Iris pigment epithelial cell (primary cell): ENCODE measurements at places on chromosomes 5 and 9.

DNA sequence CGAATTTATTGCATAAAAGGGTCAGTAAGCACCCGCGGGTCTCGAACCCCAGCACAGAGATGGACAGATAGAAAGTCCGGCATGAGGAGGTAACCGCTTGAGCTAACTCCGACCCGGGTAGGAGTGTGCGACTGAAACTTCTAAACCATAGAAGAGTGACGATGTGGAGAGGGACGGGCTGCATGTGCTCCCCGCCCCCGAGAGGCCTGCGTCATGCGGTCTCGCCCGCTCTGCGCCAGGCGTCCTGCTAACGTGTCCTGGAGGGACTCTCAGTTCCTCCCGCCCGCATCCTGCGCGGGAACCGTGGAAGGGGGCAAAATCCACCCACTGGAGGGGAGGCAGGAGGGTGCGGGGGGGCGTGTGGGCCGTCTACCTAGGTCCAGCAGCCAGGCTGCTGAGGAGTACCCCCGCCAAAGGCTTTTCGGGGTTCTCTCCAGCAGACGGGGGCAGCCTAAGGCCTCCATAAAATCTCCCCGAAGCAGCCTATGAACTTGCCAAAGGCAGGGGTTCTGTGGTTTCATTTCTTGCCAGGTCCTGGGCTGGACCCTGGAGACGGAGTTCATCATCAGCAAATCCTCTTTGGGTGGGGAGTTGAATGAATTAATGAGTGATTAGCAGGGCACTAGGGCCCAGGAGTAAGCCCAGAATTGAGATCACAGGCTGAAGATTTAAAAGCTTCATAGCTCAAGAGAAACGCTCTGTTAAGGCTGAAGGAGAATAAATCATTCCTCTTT is 51.9 kb downstream of the TGFBI start:
- DNase-seq: peak; percentile 86

GRCh38 chr5:54602475-54602874 is 84.9 kb downstream of the SNX18 start:
- DNase-seq: no peak

DNA sequence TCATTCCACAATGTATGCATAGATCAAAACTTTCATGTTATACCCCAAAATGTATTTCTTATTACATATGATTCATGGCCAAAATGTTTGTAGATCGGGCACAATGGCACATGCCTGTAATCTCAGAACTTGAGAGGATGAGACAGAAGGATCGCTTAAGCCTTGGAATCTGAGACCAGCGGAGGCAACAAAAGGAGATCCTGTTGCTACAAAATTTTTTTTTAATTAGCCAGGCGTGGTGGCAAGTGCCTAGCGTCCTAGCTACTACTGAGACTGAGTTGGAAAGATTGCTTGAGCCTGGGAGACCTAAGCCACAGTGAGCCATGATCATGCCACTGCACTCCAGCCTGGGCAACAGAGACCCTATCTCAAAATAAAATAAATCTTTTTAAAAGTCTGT is 89.9 kb downstream of the MAPKAP1 start:
- DNase-seq: no peak

DNA sequence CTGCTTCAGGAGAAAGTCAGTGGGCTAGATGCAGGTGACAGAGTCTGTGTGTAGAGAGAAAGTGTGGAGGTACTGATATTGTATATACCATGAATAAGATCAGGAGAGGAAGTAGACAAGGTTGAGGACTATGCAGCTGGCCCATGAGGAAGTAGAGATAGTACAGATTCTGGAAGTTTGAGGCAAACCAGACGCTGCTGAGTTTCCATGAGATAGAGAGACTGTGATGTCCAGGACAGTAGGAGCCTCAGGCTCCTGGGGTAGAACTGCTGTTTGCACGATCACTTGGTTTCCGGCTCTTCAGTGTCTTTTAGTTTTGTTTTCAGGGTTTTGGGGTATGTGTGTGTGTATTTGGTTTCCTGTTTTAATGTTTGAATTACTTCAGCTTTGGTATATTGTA is 13.6 kb downstream of the OTULINL start:
- DNase-seq: no peak

DNA sequence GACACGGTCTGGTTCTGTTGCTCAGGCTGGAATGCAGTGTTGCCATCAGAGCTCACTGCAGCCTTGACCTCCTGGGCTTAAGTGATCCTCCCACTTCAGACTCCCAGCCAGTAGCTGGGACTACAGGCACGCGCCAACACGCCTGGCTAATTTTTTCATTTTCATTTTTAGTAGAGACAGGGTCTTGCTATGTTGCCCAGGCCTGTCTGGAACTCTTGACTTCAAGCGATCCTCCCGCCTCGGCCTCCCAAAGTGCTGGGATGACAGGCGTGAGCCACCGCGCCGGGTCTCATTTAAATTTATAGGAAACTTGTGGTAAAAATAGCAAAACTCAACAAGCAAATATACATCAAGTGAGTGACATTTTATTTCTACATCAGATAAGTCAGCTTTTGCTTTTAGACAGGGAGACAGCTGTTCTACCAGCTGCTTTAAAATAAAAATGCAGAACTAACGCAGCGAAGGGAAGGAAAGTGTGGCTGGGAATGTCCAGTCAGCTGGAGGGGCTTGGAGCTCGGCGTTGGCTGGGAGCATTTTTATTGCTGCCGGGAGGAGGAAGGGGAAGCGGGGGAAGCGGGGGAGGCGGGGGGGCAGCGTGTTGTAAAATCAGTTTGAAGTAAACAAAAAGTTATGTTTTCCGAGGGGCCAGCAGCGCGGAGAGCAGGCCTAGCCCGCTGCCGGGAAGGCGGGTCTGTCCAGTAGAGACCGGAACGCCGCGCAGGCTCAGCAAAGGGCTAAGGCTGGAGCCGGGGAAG is 707 bp upstream of the ZFYVE16 start:
- peak; percentile 28 for DNase-seq

- DNase-seq: no peak
These were observed 484.7 kb downstream of the ELAVL2 start for GRCh38 chr9:23341346-23341745.

GRCh38 chr5:159905496-159905895 is 10.8 kb upstream of the ADRA1B start:
- peak; percentile 91 for DNase-seq

DNA sequence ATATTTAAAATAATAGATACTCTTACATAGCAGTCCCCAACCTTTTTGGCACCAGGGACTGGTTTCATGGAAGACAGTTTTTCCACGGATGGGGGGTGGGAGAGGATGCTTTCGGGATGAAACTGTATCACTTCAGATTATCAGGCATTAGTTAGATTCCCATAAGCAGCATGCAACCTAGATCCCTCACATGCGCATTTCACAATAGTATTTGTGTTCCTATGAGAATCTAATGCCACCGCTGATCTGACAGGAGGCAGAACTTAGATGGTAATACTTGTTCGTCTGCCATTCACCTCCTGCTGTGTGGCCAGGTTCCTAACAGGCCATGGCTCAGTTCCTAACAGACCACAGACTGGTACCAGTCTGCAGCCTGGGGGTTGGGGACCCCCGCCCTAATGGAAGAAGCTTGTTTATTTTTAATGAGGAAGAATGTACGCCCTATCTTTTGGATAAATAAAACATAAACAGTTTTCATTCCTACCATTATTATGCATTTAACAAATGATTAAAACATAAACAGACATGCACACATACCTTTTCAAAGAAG is 187.7 kb downstream of the ZSWIM6 start:
- peak; percentile 27 for DNase-seq

DNA sequence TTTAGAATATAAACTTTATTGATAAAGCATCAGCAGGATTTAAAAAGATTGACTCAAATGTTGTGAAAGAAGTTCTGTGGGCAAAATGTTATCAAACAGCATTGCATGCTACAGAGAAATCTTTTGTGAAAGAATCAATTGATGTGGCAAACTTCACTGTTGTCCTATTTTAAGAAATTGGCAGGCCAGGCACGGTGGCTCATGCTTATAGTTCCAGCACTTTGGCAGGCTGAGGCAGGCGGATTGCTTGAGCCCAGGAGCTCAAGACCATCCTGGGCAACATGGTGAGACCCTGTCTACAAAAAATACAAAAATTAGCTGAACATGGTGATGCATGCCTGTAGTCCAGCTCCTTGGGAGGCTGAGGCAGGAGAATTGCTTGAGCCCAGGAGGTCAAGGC is 17.4 kb downstream of the ZBTB43 start:
- no peak for DNase-seq
